Peyer's patch (tissue), 4 donors: ENCODE measurements at places on chromosomes 3 and 15. TPM values are rescaled to one million over a fixed set of nuclear protein-coding genes. Genes with fewer than 3 reads are reported as not detected.
A peak's percentile ranks its signal among the peaks of the same experiment; 100 is the strongest.

GRCh38 chr15:87757084-87757483 lies 499.5 kb downstream of the NTRK3 start:
- H3K27me3 ChIP-seq = no peaks in the 10 kb centered on the region
- no peak overlapping the region for H3K4me3 ChIP-seq
- H3K27ac ChIP-seq = no peak overlapping the region
- H3K36me3 ChIP-seq = no peaks in the 10 kb centered on the region
- H3K4me1 ChIP-seq = no peaks in the 10 kb centered on the region
- DNase-seq = no peak

Gene CHST13
- total RNA-seq = 2.8 TPM

Gene ISLR2
- total RNA-seq = not detected

- H3K27me3 ChIP-seq = no peaks in the 10 kb centered on the region
- no peaks in the 10 kb centered on the region for H3K4me1 ChIP-seq
- H3K27ac ChIP-seq = no peak overlapping the region
- no peak for DNase-seq
- H3K36me3 ChIP-seq = no peaks in the 10 kb centered on the region
These were observed 519.3 kb upstream of the ARPP21 start for GRCh38 chr3:35120026-35120425.

GRCh38 chr3:114967168-114967567 lies 179.9 kb downstream of the ZBTB20 start:
- DNase-seq = no peak
- no peaks in the 10 kb centered on the region for H3K27me3 ChIP-seq
- H3K36me3 ChIP-seq = no peaks in the 10 kb centered on the region
- no peak overlapping the region for H3K4me3 ChIP-seq
- no peaks in the 10 kb centered on the region for H3K4me1 ChIP-seq

GRCh38 chr3:162799910-162800309 lies 1303.3 kb downstream of the OTOL1 start:
- no peak overlapping the region for H3K27ac ChIP-seq
- DNase-seq = no peak
- H3K4me1 ChIP-seq = no peaks in the 10 kb centered on the region
- no peaks in the 10 kb centered on the region for H3K36me3 ChIP-seq
- no peaks in the 10 kb centered on the region for H3K27me3 ChIP-seq

Gene STRIT1
- not detected for total RNA-seq

- H3K4me3 ChIP-seq = no peak overlapping the region
- no peaks in the 10 kb centered on the region for H3K36me3 ChIP-seq
- peak; percentile 46 for DNase-seq
- H3K4me1 ChIP-seq = no peaks in the 10 kb centered on the region
- H3K27ac ChIP-seq = no peak overlapping the region
These were observed 302.9 kb downstream of the TLE3 start for GRCh38 chr15:69794645-69795469.

Gene ISL2
- total RNA-seq = not detected

DNA sequence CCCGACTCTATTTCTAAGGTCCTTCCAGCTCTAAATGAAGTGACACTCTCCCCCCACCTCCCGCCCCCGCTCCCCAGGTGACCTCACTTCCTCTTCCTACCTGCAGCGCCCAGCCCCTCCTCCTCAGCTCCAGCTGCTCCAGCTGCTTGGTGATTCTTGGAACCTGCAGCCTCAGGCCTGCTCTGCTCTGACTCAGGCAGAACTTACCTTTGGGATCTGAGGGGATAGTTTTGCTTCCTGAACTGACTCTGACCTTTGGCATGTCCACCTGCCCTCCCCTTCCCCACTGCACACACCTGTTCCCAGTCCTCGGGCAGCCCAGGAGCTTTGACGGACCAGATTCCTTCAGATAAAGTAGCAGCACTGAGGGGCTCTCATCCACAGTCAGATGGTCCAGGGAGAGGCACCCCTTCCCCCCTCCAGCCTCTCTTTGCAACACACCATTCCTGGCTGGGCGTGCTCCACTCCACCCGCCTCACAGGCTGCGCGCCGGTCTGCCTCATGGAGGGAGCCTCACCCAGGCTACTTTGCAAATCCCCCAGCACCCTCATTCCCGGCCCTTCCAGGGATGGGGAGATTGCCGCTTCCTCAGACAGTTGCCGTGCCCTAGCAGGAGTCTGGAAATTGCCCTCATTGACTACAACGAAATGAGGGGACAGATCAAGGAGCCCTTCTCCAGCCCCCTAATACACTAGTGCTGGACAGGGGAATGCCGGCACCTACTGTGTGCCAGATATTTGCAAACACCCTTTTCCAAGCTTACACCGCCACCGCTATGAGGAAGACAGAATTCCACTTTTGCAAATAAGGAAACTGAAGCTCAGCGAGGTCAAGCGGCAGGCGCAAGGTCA lies 692 bp upstream of the C15orf39 start:
- peaks cover 25% of the 10 kb centered on the region for H3K4me1 ChIP-seq
- H3K4me3 ChIP-seq = peak overlapping the region; percentile 96
- peak overlapping the region; percentile 96 for H3K27ac ChIP-seq
- peaks cover 3% of the 10 kb centered on the region for H3K36me3 ChIP-seq
- DNase-seq = peak; percentile 89
- no peaks in the 10 kb centered on the region for H3K27me3 ChIP-seq

DNA sequence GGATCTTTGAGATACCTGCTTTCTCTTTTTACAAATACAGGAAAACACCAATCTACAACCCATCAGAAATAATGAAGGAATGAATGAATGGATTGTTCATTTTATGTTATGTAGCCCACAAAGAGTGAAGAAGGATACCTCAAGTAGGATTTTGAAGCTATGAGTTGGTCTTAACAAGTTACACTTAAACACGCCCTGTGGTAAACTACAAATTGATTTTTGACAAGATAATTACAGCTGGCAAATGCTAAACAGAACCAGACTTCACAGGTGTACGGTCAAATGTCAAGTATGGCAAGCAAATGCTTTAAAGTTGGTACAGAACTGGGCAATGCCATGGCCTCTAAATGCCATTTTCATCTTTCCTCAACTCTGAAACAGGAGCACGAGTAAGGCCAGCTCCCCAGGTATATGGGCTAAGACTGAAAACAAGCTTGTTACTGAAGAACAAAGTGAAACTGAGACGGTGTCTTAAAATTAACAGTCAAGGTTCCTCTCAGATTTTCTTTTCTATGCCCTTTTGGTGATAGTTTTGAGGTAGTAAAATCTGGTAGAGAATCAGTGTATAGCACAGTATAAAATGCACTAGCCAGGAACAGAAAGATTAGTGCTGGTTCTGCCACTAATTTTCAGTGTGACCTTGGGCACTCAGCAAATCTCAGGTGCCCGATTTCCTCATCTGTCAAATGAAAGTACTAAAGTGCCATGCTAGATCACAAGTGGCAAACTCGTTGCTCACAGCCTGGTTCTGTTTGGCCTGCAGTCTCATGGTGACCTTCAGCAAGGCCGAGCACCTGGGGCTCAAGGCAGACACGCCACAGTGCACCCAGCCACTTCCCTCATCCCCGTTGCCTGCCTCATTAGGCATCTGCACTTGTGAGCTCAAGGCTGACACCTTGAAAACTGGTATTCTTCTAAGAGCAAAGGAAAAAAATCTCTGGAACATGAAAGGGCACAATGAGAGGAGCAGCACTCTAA lies 9.5 kb downstream of the RUVBL1 start:
- peak; percentile 66 for DNase-seq
- no peak overlapping the region for H3K4me3 ChIP-seq
- peak overlapping the region; percentile 59 for H3K27ac ChIP-seq
- H3K36me3 ChIP-seq = peaks cover 13% of the 10 kb centered on the region

DNA sequence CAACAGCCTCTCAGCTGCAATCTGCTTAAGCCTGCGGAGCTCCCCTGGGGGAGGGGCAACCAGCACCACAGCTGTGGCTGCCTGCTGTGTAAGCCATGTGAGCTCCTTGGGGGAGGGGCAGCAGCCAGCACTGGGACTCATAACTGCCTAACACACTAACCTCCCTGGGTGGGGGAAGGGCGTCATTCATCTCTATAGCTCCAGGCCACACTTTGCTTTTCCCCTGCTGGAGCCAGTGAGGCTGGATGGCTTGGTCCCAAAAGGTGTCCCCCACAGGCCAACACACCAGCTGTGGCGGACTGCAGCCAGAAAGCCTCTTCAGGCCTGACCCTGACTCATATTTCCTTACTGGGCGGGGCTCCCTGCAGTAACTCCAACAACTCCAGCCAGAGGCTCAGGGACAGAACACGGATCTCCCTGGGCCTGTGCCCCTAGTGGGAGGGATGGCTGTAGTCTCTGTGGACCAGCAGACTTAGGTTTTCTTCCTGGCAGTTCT lies 129.8 kb downstream of the PPM1L start:
- H3K4me3 ChIP-seq = no peak overlapping the region
- peak; percentile 75 for DNase-seq
- no peaks in the 10 kb centered on the region for H3K4me1 ChIP-seq
- H3K36me3 ChIP-seq = no peaks in the 10 kb centered on the region
- no peaks in the 10 kb centered on the region for H3K27me3 ChIP-seq

Gene CCDC54
- total RNA-seq = not detected

Gene SLC12A1
- total RNA-seq = not detected

Gene HCLS1
- total RNA-seq = 20.7 TPM

Gene DAZL
- total RNA-seq = not detected

DNA sequence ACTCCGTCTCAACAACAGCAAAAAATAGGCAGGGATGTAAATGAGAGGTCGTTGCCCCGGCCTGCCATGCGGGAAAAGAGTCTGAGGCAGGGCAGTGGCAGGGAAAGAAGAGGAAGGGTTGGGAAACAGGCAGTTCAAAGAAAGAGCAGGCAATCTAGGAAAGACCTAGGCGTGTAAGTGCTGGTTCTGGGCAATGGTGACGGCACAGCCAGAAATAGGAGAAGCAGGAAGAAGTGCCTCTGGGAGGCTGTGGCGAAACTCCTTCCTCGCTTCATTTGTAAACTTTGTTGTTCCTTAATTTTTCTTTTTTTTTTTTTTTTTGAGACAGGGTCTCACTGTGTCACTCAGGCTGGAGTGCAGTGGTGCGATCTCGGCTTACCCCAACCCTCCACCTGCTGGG lies 4.3 kb downstream of the SLC51A start:
- peaks cover 28% of the 10 kb centered on the region for H3K4me1 ChIP-seq
- H3K27ac ChIP-seq = no peak overlapping the region

GRCh38 chr3:16995601-16996000 lies 110.8 kb downstream of the PLCL2 start:
- H3K27ac ChIP-seq = no peak overlapping the region
- no peak overlapping the region for H3K4me3 ChIP-seq
- no peaks in the 10 kb centered on the region for H3K36me3 ChIP-seq
- no peak for DNase-seq

Gene XCR1
- not detected for total RNA-seq

Gene SENP5
- 31.5 TPM for total RNA-seq

DNA sequence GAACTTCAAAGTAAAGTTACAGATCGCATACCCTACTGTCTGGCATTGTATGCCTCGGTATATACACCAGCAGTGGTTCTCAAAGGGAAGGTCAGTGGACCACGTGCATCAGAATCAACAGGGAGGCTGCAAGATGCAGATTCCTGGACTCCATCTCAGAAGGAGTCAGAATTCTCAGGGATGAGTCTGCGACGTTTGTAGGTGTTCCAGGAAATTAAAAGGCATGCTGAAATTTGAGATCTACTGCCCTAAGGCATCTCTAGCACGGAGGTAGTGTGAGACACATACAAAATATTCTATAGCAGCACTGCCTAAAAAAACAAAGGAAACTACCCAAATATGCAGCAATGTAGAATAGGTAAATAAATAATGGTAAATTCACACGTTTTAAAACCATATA lies 136.8 kb upstream of the BNIP2 start:
- H3K36me3 ChIP-seq = no peaks in the 10 kb centered on the region
- no peak for DNase-seq
- H3K4me3 ChIP-seq = no peak overlapping the region
- no peak overlapping the region for H3K27ac ChIP-seq

Gene RTP1
- total RNA-seq = not detected

Gene ATP10A
- 1.6 TPM for total RNA-seq

GRCh38 chr3:66211779-66212178 lies 9.0 kb upstream of the SLC25A26 start:
- no peak for DNase-seq
- H3K27me3 ChIP-seq = no peaks in the 10 kb centered on the region
- H3K4me1 ChIP-seq = no peaks in the 10 kb centered on the region
- H3K4me3 ChIP-seq = no peak overlapping the region

Gene ANKRD34C
- not detected for total RNA-seq

Gene CHDH
- total RNA-seq = 118 TPM

Gene ACSBG1
- total RNA-seq = not detected

GRCh38 chr15:69463182-69463756 lies 10.7 kb downstream of the RPLP1 start:
- peak overlapping the region; percentile 51 for H3K4me3 ChIP-seq
- H3K27me3 ChIP-seq = no peaks in the 10 kb centered on the region
- H3K36me3 ChIP-seq = no peaks in the 10 kb centered on the region
- peaks cover 11% of the 10 kb centered on the region for H3K4me1 ChIP-seq
- no peak for DNase-seq

DNA sequence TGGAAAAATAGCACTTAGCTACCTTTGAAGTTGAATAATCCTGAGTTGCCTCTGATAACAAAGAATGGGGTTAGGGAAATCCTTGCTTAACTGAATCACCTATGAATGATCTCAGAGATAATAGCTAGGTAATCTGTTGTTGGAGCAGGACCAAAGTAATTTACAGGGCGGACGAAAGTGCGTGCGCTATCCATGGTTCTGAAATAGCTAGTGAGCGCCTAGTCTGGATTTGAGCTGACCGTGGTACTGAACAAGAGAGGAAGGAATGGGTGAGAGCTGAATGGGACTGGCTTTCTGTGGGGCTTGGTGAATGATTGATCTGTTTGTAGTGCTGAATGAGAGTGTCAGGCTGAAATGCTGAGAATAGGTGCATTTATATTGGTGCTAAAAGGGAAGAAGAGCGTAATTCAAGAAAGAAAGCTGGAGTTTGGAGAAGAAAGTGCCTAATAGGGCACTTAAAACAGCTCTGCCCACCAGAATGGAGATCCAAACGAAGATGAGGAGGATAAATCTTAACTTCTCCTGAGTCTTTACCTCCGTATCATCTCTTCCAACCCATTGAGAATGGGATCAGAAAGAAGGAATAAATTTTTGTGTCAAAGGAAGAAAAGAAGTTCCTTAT lies 10.1 kb downstream of the SCN10A start:
- DNase-seq = no peak
- no peaks in the 10 kb centered on the region for H3K36me3 ChIP-seq
- no peaks in the 10 kb centered on the region for H3K27me3 ChIP-seq
- no peaks in the 10 kb centered on the region for H3K4me1 ChIP-seq

DNA sequence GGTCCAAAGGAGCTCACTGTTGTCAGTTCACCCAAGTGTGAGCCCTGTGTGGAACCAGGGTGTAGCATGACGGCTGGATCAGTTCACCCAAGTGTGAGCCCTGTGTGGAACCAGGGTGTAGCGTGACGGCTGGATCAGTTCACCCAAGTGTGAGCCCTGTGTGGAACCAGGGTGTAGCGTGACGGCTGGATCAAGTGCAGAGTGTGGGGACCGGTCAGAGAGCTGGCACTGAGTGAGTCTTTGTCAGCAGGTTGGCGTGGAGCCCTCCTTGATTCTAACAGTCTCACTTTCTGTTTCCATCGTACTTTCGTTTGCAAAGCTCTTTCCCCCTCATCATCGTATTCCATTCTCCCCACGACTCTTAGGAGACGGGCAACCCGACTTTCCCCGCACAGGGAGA lies 57.9 kb upstream of the DLG1 start:
- H3K27me3 ChIP-seq = no peaks in the 10 kb centered on the region
- H3K4me1 ChIP-seq = no peaks in the 10 kb centered on the region
- H3K4me3 ChIP-seq = peak overlapping the region; percentile 31

GRCh38 chr3:68055215-68055614 lies 400.8 kb upstream of the SUCLG2 start:
- H3K4me3 ChIP-seq = no peak overlapping the region
- H3K36me3 ChIP-seq = no peaks in the 10 kb centered on the region
- no peak for DNase-seq
- H3K27me3 ChIP-seq = no peaks in the 10 kb centered on the region
- peak overlapping the region; percentile 24 for H3K27ac ChIP-seq
